ENCODE measurements at places on chromosomes 3 and 15.
A peak's percentile ranks its signal among the peaks of the same experiment; 100 is the strongest.

- no peak for DNase-seq
Measured at GRCh38 chr15:48547286-48547685, 98.2 kb downstream of the FBN1 start.

DNA sequence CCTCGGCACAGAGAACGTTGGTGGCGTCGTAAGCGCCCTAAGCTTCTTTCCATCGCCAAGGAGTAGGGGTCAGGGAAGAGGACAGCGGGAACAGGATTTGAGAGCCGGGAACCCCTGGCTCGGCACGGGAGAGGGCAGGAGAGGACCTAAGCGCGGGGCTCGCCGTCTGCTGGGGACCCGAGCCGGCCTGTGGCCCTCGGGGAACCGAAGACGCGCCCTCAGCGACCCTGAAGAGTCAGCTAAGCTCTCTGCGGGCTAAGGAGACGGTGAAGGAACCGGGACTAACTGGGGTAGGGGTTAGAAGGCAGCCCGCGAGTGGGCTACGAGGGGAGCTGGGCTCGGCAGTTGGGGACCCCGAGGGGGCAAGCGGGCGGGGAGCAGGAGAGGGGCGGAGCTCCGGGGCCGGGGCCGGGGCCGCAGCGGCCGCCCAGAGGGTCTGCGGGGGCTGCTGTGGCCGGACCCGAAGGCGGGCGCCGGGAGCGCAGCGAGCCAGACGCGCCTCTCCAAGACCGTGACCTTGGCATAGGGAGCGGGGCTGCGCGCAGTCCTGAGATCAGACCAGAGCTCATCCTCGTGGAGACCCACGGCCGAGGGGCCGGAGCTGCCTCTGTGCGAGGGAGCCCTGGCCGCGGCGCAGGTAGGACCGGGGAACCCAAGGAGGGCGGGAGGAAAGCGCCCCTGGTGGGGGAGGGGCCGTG, 574 bp downstream of the CASR start:
- DNase-seq, result peak; percentile 53

- no peak for DNase-seq
Measured at GRCh38 chr3:19070325-19070724, 78.0 kb upstream of the KCNH8 start.

DNA sequence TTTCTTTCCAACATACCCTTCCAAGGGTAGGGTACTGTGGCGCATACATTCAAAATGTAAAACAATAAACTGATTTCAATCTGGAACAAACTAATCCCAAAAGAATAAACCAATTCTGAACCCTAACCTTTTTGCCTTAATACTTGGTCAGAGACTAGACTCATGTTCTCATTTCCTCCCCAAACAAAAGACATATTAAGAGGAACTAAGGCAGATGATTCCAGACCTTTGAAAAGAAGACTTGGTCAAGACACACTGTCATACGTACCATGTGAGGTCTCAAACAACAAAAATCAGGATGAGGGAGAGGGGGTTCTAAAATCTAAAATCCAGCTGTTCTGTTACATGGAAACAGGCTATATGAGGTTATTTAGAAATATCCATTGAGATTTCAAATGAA, 102.1 kb downstream of the RFTN1 start:
- DNase-seq, result no peak

GRCh38 chr15:61011576-61012336, 217.3 kb downstream of the RORA start:
- no peak for DNase-seq

- DNase-seq, result no peak
Measured at GRCh38 chr3:87236093-87236492, 9.0 kb downstream of the CHMP2B start.

- no peak for DNase-seq
Measured at GRCh38 chr15:77033417-77033728, 37.5 kb downstream of the TSPAN3 start.

- no peak for DNase-seq
Measured at GRCh38 chr3:32450992-32451659, 51.5 kb downstream of the CMTM6 start.

- no peak for DNase-seq
Measured at GRCh38 chr3:8550611-8551010, 49.0 kb downstream of the LMCD1 start.

DNA sequence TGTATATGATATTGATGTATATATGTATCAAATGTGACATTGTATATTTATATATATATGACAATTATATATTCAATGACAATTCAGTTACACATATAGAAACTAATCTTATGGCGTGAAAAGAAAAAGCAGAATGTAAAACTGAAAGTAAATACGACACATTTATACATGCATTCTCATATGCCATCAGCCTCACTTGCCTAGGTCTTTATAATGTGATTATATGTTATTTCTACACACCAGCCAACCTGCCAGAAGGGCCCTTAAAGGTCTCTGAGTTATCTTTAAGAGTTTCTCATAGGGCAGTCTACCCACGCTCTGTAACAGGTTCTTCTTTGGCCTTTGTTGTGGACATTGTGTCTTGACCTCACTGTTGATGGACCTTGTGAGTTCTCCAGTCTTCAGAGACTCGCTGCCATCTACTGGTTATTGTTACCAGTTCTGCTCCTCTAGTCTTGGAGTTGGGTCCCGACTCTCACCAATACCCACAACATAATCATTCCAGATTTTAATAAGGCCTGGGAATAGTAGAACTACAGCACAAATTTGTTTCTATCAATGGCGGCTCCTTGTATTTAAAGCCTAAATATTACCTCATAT, 371.5 kb upstream of the GOLIM4 start:
- no peak for DNase-seq

GRCh38 chr3:192933779-192934460, 16.3 kb upstream of the MB21D2 start:
- DNase-seq, result no peak

DNA sequence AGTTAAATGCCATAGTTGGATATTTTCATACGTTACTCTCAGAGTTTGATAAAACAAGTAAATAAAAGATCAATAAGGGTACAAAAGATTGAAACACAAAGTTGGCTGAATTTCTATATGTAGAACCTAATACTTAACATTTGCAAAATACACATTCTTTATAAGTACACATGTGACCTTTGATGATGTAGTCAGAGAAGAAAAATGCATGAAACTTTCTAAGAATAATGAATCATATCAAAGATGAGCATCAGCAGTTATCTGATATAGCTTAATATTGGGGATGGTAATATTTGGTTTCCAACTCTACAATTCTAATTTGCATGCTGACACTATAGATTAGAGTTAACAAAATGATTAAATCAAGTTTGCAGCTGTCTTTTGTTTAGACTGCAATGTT, 188.0 kb upstream of the TGFBR2 start:
- no peak for DNase-seq

- no peak for DNase-seq
Measured at GRCh38 chr3:111797171-111797615, 61.9 kb upstream of the PHLDB2 start.

GRCh38 chr15:51405693-51406523, 64.5 kb downstream of the GLDN start:
- peak; percentile 22 for DNase-seq

DNA sequence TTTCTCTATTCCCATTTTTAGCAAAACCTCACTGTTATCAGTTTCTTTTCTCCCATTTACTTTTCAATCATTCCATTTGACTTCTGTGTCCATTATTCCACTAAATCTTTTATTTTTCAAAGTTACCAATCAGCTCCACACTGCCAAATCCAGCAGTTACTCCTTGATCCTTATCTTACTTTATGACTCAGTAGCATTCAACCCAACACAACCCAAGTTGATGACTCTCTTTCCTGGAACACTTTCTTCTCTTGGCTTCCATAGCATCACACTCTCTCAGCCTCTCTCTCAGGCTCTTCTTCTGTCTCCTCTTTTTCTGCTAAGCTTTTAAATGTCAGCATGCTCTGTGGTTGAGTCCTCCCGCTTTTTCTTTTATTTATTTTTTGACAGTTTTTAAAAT, 36.3 kb downstream of the RASGRP1 start:
- no peak for DNase-seq

DNA sequence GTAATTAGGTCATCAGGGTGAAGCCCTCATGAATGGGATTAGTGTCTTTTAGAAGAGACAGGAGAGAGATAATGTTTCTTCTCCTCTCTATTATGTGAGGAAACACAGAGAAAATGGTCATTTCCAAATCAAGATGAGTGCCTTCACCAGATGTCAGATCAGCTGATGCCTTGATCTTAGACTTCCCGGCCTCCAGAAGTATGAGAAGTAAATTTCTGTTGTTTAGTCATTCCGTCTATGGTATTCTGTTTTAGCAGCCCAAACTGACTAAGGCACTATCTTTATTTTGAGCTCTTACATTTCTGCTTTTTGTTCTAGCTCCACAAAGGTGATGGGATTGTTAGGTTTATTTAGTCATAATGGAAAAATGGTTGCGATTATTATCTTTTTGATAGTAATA, 273.2 kb upstream of the GADL1 start:
- DNase-seq, result no peak

DNA sequence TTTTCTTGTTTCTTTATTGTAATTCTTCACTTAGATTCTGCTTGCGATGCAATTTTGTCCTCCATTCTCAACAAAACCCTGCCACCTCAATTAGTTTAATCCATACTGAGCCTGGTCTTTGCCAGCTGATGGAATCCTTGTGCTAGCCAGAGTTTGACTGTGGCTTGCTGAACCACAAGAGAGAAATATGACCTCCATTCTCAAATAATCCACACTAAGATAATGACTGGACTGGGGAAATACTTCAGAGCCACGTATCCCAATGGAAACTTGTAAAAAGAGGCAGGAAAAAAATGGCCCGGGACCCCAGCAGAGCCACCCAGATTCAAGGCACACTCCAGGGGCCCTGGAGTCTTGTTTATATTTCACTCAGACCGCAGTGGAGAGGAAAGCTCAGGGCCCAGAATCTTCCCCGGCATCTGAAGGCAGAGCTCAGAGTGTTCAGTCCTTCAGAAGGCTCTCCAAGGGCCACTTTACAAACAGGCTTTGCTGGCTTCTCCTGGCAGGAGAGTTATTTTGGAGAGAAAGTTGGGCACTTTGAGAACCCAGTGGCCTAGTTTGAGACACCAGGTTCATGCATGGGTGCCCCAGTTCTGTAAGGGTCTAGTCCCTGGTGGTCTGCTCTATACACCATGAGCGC, 62.7 kb downstream of the SSUH2 start:
- no peak for DNase-seq

- no peak for DNase-seq
Measured at GRCh38 chr3:143633816-143634215, 214.5 kb downstream of the SLC9A9 start.

GRCh38 chr3:124859025-124859424, 28.1 kb downstream of the ITGB5 start:
- no peak for DNase-seq

DNA sequence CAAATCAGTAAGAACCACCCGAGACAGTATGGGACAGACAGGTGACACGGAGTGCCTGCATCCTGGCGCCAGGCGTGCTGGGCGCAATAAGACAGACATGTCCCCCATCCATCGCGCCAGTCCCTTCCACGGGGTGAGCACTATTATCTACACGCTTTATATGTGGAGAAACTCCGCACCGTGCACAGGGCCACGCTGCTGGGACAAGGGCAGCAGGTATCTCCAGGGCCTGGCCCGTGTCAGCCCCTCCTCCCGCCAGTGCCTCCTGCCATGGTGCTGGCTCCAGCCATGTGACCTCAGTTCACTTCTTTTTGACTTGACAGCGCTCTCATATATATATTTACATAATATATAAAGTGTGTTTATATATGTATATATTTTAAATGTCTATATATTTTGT, 42.6 kb downstream of the TNK2 start:
- no peak for DNase-seq

DNA sequence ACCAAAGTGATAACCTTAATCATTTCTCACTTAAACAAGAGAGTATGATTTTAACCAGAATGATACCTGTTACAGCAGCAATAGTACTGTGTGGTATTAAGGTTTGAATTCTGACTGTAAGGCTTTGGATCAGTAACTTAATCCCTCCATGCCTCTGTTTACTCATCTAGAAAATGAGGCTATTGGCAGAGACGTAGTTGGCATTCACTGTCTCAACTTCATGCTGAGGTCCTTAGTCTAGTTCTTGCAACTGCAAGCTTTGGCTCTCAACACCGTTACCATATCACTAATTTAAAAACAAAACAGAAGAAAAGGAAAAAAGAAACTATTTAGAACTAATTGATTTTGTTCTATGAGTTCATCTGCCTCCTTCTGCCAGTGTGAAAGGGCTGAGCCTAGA, 875.4 kb downstream of the MCTP2 start:
- DNase-seq, result no peak

DNA sequence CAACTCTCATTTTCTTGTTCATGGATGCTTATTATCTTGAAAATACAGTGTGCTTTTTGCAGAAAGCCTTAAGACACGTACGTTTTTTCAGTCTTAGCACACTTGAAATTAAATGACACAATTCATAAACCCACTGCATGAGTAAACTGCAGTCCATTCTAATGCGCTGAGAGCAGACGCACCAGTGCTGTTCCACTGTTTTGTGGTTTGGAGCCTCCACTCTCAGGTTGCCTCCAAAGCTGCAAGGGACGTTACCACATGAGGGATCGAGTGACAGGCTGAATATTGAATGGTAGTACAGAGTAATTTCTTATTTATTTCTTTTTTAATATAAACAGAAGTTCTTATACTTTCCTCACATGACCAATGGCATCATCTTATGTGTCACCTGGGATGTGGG, 12.3 kb downstream of the IQCH start:
- DNase-seq, result no peak

- DNase-seq, result no peak
Measured at GRCh38 chr3:76245073-76245472, 459.7 kb upstream of the ZNF717 start.

GRCh38 chr3:143328451-143328850, 208.9 kb downstream of the CHST2 start:
- DNase-seq, result no peak

GRCh38 chr3:59820352-59820934, 770.6 kb upstream of the CFAP20DC start:
- no peak for DNase-seq

DNA sequence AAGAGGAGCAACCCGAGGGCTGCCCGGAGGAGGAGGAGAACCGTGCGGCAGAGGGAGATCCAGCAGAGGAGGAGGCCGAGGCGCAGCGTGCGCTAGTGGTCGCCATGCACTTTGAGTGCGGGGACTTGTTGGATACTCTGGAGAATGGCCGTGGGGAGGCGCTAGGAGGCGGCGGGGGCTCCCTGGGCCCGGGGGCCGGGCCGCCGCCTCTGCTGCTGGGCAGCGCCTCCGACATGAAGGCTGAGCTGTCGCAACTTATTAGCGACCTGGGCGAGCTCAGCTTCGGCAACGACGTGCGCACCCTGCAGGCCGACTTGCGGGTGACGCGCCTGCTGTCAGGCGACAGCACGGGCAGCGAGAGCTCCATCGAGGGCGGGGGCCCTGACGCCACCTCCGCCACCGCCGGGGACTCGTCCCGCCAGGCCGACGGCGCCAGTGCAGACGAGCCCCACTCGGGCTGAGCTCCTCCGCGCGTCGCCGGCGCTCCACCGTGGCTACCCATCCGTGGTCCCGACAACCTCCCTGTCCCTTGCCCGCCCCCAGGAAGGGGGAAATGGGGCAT, 2.0 kb downstream of the FAM43A start:
- peak; percentile 90 for DNase-seq

GRCh38 chr3:169999433-169999832, 32.8 kb downstream of the SEC62 start:
- no peak for DNase-seq

- no peak for DNase-seq
Measured at GRCh38 chr15:83970295-83970890, 265.2 kb upstream of the GOLGA6L4 start.

GRCh38 chr15:36039996-36040572, 494.1 kb upstream of the DPH6 start:
- DNase-seq, result no peak

All from ecto neural progenitor cell (in vitro differentiated cells).